Activated CD4-positive, alpha-beta T cell treated with anti-CD3 and anti-CD28 coated beads, Interleukin-2, amount 50 U/mL, for 16 hours (primary cell): ENCODE measurements at places on chromosomes 12 and 14.
A peak's percentile ranks its signal among the peaks of the same experiment; 100 is the strongest.

DNA sequence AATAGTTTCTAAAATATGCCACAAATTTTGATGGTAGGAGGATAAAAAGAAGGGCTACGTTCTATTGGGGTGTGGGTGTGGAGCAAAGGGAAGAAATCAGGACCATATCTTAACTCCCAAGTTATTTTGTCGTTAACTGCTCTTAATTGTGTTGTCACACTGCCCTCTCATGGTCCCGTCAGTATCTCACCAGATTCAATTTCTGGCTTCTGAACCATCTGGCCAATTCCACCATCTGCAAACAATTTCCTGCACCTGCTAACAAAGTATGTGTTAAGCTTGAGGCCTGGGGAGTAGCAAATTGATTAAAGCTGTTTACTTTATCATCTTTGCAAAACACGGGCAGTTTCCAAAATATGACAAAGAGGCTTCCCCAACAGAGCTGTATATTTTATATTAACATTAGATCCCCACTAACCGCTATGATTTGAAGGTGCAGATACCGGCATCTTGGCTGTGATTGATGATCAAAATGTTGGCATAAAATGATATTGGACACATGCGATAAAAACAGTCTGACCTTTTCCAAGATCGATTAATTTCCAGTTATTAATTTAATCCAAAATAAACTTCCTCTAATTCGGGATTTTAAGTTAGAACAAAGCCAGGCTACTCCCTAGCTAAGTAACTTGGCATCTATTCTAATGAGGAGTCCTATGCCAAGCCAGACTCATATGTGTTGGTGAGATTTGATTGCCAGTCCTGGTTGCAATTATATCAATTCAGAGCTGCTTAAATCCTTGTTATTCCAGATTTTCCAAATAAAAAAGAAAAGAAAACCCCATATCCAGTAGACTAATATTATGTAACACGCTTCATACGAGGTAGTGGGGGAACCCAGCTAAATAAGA lies 6.9 kb upstream of the DNM1L start:
- DNase-seq = peak; percentile 23

GRCh38 chr12:32508626-32509025 lies 109.3 kb downstream of the FGD4 start:
- DNase-seq = no peak

DNA sequence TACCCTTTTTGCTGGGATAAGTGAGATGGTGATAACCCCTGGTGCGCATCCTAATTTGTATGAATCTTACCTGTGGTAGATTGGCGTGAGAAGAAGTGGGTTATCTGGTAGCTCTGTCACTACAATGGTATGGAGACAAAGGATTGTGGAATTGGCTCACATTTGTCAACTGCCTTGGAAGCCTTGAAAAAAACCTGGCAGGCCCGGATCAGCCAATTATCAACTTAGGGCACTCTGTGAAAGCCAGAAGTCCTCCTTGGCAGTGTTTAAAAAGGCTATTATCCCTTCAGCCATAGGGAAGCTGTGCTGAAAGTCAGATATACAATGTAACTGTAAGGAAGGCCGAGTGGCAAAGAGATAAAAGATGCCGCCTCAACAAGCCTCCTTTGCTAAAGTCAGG lies 56.5 kb downstream of the WASHC3 start:
- DNase-seq = no peak

GRCh38 chr12:105659355-105660075 lies 329.0 kb downstream of the C12orf75 start:
- DNase-seq = no peak

DNA sequence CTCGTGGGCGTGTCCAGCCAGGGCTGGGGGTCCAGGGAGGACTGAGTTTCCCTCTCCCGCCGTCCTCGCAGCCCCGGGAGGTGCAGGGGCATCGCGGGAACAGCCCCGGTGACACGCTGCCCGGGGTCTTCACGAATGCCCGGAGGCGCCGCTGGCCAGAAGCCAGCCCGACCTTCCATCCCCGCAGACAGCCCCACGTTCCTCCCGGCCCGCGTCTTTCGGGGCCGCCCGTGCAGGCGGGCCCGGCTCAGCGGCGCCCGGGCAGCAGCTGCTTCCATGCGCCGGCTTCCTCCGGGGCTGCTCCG lies 827 bp upstream of the TEDC1 start:
- DNase-seq = no peak

DNA sequence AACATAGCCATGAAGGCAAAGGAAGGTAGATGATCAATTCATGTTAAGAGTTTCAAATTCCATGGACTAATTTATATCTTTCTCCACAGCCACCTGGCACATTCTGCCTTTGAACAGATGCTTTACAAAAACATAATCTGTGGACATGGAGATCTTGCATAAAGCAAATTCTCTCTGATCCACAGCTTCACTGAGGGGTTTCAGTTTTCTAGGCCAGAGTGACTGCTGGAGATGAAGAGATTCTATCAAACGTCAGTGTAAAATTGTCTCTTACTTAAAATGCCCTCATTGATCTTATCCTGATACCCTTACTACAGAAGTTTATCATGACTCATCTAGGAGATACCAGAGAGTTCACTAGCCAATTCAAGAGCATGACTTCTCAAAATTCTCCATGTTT lies 291.6 kb downstream of the DAD1 start:
- no peak for DNase-seq

DNA sequence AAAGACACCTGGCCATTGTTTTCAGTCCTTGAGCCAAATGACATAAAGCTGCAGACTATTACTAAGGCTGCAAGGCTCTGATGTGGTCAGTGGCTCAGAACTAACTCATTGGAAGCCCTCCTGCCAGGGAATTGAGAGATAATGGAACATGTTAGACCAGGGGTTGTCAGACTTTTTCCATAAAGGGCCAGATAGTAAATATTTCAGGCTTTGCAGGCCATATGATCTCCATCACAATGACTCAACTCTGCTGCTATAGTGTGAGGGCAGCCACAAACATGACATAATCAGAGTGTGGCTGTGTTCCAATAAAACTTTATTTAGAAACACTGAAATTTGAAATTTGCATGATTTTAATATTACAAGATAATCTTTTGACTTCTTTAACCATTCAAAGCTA lies 140.3 kb downstream of the TMEM30B start:
- no peak for DNase-seq

GRCh38 chr14:104897330-104898194 lies 27.1 kb upstream of the PLD4 start:
- DNase-seq = no peak

GRCh38 chr12:89217472-89217871 lies 134.8 kb downstream of the DUSP6 start:
- DNase-seq = no peak

DNA sequence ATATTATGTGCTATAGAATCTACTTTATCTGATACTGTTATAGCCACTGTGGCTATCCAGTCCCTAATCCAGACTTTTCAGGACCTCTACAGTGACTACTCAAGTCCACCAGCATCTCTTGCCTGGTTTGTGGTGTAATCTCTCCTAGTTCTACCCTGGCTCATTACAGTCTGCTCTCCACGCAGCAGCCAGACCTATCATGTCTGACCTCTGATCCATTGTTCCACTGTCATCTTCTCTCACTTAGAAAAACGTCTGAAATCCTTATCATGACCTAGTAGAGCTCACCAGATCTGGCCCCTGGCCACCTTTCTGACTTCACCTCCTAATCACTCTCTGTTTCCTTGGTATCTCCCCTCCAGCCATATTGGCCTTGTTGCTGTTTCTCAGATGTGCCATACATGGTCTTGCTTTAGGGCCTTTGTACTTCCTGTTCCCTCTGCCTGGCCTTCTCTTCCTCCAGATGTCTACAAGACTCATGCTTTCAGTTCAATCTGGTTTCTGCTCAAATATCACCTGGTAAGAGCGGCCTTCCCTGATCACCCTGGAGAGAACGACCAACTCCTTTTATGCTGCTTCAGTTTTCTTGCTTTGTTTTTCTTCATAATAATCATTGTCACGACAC lies 475.5 kb downstream of the AACS start:
- DNase-seq = no peak

DNA sequence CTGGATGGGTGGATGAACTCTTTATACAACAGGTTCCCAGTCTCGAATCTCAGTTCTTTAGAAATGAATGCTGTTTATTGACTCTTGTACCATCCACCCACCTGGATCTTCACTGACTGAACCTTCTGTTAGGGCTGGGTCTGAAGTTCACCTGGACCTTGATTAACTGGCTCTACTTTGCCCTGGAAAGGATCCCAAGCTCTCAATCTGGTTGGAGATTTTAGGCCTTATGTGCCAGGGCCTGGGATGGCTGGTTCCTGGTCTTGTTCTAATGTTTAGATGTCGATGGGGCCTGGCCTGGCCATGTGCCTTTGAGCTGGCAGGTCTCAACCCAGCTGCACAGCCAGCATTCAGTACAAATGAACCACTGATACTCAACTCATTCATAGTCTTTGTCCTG lies 76.5 kb upstream of the MED13L start:
- DNase-seq = no peak

GRCh38 chr12:42767998-42768397 lies 178.5 kb upstream of the PRICKLE1 start:
- no peak for DNase-seq

- no peak for DNase-seq
Measured at GRCh38 chr14:36834293-36834692, 172.6 kb downstream of the PAX9 start.

DNA sequence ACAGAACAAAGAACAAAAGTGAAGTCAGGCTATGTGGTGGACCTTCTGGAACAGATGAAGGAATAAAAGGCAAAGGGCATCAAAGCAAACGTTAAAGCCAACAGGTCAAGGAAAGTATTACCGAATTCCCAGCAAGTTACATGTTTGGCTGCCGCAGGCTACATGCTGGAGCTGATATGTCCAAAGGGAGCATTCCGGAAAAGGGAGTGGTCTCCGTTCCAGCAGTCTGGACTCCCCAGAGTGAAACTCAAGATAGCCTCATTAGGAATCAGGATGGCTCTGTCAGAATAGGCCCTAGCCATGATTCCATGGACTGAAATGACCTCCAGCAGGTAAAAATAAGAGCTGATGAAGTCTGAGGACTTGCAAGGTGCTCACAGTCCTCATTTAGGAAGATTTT lies 379.8 kb upstream of the PRICKLE1 start:
- DNase-seq = no peak

DNA sequence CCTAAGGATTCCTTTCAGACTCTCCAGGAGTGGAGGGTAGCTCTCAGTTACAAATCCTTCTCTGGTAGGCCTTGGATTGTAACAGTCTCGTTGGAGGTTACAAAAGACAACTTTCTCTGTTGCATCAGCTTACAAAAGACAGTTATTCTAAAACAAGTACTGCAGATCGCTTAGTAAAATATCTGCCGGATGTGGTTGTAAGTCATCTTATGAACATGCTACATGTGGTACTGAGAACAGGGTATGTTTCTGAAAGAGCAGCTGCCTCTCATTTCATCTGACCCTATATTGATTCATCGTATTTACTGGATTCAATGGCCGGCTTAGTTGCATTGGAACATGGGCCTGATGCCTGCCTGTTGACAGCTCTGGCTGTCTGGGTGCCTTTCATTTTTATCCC lies 157.4 kb downstream of the PTCSC3 start:
- peak; percentile 79 for DNase-seq

- no peak for DNase-seq
Measured at GRCh38 chr12:131499864-131500190, 211.1 kb upstream of the SFSWAP start.

GRCh38 chr12:59780605-59781135 lies 184.8 kb downstream of the SLC16A7 start:
- DNase-seq = no peak

- no peak for DNase-seq
Measured at GRCh38 chr14:68172627-68173026, 353.0 kb downstream of the RAD51B start.

DNA sequence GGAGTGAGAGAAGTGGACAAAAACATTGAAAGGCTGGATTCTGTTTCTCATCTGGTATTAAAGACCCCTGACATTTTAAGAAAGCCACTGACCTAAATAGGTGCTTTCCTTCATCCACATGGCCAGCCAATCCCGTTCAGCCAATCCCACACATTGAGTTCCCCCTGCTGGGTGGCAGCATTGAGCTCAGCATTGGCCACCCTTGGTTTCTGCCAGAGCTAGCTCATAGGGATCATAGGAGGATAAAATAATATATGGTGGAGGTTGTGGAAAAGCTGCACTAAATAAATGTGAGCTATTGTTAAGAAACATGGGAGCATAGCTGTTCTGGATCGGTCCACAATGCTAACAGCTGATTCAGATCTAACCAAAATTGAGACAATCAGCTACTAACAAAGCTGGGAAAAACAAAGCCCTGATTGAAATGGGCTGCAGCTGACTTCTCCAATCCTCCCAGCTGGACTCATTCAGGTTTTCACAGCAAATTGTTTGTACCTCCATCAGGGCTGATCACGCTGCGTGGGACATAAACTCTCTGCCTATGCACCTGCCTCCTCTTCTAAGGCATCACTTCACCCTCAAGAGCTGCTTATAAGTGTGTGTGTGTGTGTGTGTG lies 256.5 kb downstream of the EMP1 start:
- no peak for DNase-seq

GRCh38 chr12:125288931-125289928 lies 224.0 kb downstream of the AACS start:
- DNase-seq = no peak

DNA sequence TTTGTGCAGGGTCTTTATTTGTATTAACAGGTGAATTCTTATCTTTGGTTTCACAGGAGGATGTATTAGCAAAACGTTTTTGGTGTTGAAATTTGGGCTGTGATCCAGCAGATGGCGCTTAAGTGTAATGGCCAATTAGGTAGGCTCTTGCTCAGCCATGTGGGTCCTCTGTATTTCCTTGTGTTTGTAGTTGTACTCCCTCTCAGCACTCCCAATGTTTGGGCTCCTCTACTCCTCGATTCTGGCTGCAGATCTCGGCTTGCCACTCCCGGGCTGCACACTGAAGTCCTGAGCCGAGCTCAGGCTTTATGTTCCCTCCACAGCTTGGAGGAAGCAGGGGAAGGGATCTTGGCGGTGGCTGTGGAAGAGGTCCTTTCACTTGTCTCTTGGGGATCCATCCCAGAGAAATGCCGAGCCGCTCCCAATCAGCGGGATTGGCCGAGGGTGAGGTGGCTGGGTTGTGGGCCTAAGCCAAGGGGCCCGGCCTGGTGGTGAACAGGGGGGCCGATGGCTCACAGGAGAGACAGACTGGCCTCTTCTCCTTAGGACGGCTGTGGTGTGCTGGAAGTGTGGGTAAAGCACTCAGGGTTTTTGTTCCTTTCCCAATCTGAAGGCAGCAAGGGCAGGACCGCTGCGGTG lies 133.7 kb downstream of the AEBP2 start:
- peak; percentile 50 for DNase-seq

DNA sequence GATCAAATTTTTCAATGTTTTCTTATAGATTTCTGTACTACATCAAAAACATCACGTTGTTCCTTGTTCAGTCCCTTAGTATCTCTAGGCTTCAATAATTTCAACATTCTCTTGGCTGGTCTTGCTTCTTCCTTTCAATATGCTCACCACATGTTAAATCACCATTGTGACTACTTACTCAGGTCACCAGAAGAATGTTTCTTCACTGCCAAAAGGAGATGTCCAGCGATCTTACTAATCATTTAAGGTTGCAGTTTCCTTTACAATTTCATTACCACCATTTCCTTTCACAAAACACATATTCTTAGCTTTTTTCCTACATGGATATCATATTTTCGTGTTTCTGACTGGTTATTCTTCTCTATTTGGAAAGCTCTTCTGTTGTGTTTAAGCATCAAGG lies 363.8 kb downstream of the NAV3 start:
- no peak for DNase-seq
